ENCODE measurements at places on chromosomes 1 and 21.

DNA sequence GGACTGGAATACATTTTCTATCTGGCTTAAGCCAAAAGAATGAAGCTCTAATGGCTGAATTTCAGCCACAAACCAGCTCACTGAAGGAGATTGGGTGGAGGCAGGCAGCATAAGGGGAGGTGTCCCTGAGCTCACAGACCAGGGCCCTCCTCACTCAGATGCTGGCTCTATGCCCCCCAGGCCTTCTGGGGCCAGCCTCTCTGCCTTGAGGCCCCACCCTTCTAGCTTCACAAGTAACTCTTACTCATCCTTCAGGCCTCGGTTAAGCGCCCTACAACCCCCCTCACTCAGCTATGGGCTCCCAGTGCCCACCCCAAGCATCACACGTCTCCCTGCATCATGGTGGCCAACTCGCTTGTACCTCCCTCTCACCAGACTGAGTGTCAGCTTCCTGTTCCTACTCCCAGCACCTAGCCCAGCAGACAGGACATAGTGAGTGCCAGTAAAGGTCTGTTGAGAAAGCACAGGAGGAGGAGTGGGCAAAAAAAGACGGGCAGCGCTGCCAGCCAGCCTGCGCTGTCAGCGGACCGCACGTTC, 40.8 kb upstream of the GPR157 start:
- H3K27ac ChIP-seq = no peak overlapping the region
- no peak overlapping the region for H3K4me3 ChIP-seq
- no peak for DNase-seq
- no peaks in the 10 kb centered on the region for H3K4me1 ChIP-seq

DNA sequence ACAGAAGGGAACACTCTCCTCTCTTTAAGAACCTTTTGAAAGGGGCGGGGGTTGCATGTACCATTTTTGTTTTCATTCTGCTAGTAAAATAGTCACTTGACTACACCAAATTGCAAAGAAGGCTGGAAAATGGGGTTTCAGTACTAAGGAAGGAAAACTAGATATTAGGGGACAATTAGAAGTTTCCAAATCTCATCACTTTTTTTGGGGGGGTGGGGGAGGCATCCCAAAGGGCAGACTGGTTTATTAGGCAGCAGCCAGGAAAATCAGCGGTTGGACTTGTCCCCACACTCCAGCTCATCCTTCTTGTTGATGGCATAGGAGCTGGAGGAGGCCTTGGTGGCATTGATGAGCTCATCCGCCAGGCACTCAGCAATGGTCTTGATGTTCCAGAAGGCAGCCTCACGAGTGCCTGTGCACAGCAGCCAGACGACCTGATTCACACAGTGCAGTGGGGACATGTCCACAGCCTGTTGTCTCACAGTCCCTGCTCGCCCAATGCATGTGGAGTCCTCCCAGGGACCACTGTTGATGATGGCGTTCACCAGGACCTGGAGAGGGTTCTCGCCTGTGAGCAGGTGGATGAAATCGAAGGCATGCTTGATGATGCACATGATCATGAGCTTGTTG, 1.7 kb upstream of the TMEM50B start:
- no peak overlapping the region for H3K27ac ChIP-seq
- peaks cover 7% of the 10 kb centered on the region for H3K4me1 ChIP-seq
- no peak for DNase-seq
- H3K36me3 ChIP-seq = peaks cover 4% of the 10 kb centered on the region
- H3K27me3 ChIP-seq = peaks cover 6% of the 10 kb centered on the region

DNA sequence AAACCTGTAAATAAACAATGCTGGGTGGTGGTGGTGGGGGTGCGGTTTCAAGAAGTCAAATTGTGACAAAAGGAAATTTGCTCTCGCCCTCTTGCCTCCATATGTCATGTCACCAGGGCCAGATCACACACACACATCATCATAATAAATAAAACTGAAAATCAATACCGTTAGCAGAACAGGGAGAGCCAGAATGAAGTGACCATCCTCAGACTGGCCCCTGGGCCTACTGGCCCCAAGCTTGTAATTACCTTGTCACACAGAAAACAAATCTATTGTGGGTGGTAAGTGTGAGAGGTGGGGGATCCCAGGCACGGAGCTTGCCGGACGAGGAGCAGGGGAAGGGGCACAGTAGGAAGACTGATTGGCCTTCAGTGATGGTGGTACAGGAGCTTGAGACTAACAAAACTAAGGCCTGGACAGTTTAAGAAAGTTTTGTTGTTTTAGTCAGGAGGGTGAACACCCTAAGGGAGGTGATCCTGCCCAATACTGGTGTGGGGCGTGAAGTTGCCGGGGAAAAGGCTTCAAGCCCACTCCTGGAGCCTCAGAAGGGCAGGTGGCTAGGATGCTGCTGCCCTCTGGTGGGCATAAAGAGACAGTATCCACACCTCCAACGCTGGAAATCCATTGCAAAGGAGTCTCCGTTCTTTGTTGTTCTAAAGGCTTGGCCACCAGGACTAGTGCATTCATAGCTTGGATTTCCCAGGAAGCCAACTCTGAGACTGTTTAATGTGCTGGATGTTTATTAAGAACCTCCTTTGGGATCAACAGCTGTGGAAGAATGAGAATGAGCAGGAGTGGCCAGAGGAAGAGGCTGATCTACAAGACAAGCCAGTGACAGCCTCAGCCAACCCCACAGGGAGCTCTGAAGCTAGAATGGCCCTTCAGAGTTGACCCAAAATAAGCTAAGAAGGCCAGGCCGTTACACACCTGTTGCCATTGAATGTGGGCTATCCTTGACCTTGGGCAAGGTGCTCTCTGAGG, 8.1 kb upstream of the C1orf216 start:
- H3K27ac ChIP-seq = peak overlapping the region; percentile 96
- H3K36me3 ChIP-seq = no peaks in the 10 kb centered on the region
- peak overlapping the region; percentile 61 for H3K4me3 ChIP-seq
- no peaks in the 10 kb centered on the region for H3K27me3 ChIP-seq

GRCh38 chr1:82048596-82048995, 247.9 kb downstream of the ADGRL2 start:
- no peaks in the 10 kb centered on the region for H3K27me3 ChIP-seq
- no peak overlapping the region for H3K4me3 ChIP-seq
- no peak for DNase-seq
- H3K36me3 ChIP-seq = no peaks in the 10 kb centered on the region
- no peak overlapping the region for H3K27ac ChIP-seq

DNA sequence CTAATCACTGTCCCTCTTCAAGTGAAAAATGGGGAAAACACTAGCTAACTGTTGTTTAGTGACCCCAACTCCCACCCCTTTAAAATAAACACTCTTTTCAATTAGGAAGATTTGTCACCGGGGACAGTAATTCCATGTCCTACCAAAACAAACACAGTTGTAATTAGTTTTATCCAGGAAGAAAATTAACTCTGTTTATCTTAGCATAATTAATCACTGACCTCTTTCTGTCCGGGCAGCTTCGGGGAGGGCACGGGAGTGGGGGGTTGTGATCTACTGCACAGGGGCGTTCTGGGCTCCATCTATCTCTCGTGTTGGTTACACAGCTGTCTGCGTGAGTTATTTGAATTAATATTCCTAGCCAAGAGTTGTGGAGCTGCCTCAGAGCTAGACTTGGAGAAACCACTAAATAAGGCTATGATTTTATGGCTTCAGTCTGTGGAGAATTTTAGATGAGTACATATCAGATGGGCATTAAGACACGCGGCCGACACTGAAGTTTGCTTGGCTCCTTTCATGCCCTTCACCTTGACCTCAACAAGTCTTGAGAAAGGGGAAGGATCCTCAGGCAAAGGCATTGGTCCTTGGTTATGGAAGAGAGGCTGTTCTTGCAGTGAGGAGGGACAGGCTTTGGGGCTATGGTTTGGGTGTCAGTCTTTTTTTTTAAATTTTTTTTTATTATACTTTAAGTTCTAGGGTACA, 102.0 kb upstream of the TRABD2B start:
- peaks cover 4% of the 10 kb centered on the region for H3K27me3 ChIP-seq
- H3K27ac ChIP-seq = no peak overlapping the region
- no peak for DNase-seq

Measured in glutamatergic neuron (in vitro differentiated cells).